ENCODE measurements at places on chromosomes 16 and 17. TPM values are rescaled to one million over a fixed set of nuclear protein-coding genes. Genes with fewer than 3 reads are reported as not detected.
A peak's percentile ranks its signal among the peaks of the same experiment; 100 is the strongest.

The BRICD5 gene
- total RNA-seq = 9.1 TPM

DNA sequence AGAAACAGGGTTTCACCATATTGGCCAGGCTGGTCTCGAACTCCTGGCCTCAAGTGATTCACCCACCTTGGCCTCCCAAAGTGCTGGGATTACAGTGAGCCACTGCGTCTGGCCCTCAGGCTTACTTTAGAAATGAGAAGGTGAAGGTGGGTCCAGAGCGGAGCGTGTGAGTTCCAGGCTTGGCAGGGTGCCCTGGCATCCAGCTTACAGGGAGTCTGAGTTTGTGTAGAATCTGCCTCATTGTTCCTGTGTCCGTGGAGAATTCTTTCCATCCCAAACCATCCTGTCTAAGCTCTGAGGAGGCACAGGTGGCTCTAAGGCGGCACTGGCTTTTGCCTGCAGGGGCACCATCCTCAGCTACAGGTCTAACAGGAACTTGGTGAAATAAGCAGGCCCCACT is 50.6 kb downstream of the RAB11FIP3 start:
- DNase-seq = peak; percentile 18

DNA sequence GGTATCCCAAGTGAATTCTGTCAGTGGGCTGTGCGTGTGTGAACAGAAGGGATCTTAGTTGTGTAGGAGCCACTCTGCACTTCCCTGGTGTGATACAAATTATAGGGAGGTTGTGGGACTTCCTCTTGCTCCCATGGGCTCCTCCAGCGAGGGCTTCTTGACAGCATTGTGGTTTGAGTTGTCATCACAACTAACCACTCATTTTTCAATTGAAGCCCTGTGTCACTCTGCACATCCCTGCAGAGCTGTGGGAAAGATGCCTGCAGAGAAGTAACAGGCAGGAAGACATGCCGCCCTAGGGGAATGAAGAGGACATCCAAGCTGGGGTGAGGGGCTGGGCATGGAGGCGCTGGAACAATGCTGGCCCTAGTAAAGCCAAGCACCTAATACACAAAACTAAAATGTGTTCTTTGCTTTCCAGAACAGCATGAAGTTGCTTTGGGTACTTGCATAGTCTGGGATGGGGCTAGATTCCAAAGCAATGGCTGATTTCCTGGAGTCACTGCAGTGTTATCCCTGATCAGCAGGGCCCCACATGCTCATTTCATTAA is 692.5 kb downstream of the TOX3 start:
- DNase-seq = no peak

- no peak for DNase-seq
These were observed 709 bp upstream of the MRPL28 start for GRCh38 chr16:370979-371514.

DNA sequence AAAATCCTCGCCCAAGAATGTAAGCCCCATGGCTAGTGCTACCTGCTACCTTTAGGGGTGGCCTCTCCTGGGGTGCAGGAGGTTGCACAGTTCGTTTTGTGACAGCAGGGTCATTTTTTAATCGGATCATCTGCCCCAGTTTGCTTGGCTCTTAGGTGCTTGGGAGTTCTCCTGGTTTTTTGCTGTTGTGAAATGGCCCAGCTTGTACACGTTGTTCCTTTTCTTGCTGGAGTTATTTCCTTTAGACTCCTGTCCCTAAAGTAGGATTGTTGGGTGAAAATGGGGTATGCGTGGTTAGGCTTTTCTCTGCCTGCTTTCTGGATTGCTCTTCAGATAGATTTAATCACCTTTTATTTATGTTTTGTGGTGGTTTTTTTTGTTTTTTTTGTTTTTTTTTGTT is 25.8 kb downstream of the ABCC1 start:
- peak; percentile 38 for DNase-seq
